Fibroblast of upper back skin (primary cell): ENCODE measurements at places on chromosomes 11 and 22.

- no peak for DNase-seq
These were observed 12.9 kb downstream of the OLFML1 start for GRCh38 chr11:7498193-7498592.

GRCh38 chr11:3609416-3610265 lies 32.2 kb downstream of the ART5 start:
- DNase-seq = peak; percentile 29

GRCh38 chr11:99197477-99197876 lies 176.7 kb downstream of the CNTN5 start:
- no peak for DNase-seq

GRCh38 chr11:107478922-107479321 lies 21.3 kb upstream of the CWF19L2 start:
- DNase-seq = no peak

DNA sequence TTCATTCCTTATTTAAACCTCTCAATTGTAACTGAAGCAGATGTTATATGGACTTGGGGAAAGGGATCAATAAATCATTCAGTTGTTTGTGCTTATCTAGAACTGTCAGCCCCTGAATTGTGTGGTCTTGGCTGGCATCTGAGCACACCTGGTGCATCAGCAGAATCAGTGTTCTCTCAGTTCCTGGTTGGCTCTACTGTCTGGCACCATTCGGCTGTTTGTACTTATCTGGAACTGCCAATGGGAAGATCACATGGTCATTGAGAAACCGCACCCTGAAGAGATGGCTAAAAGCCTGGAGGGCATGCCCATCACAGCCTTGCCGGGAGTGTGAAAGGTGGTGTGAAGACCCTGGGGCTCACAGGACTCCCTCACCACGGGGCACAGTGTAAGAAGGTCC lies 37.1 kb upstream of the EHF start:
- DNase-seq = no peak

- no peak for DNase-seq
These were observed 5.4 kb downstream of the PDE2A start for GRCh38 chr11:72668629-72669347.

GRCh38 chr22:48513929-48514328 lies 1313.7 kb downstream of the BRD1 start:
- DNase-seq = no peak

GRCh38 chr11:134584001-134584561 lies 172.0 kb upstream of the B3GAT1 start:
- DNase-seq = no peak

DNA sequence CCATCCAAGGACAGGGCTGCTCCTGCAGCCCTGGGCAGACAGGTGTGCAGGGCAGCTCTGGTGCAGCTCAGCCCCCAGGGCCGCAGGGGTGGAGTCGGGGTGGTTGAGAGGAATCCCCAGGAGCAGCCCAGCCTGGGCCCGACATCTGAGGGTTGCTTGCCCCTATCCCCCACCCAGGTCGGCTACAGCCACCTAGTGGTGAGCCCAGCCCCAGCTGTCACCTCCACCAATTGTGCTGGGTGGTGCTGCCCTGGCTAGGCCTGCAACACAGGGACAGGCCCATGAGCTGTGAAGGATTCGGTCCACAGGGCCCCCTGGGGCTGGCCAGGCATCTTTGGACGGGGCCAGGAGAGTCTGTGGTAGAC lies 29.6 kb downstream of the RTN4R start:
- no peak for DNase-seq

GRCh38 chr22:36863979-36864378 lies 3.2 kb downstream of the NCF4 start:
- no peak for DNase-seq

DNA sequence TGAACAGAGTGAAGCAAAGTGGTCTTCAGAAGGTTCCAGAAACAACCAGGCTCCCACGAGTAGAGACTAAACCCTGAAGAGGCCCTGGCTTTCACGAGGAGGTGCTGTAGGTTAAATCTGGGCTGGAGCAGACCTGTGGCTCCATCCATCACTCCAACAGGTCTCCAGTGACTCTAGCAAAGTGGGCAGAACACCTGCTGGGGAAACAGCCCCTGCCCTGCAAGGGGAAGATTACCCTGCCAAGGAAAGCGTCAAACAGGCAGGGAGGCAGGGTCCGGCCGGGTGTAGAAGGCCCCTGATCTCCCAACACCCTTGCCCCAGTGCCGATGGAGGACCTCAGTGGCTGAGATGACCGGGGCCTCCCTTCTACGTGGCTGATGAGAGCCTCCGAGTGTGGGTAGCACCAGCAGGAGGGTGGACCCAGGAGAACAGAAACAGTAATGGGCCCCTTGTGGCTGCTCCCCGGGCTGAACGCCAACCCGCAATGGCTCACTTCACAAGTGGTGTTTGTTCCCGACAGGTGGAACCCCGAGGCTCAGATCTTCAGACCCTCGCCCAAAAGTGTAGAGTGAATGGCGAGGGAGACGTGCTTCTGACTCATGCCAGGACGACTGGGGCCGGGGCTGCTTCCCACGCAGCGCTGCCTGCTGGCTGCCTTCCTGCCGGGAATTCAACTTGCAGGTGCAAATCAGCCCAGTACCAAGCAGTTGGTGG lies 112.0 kb downstream of the SHANK2 start:
- no peak for DNase-seq

DNA sequence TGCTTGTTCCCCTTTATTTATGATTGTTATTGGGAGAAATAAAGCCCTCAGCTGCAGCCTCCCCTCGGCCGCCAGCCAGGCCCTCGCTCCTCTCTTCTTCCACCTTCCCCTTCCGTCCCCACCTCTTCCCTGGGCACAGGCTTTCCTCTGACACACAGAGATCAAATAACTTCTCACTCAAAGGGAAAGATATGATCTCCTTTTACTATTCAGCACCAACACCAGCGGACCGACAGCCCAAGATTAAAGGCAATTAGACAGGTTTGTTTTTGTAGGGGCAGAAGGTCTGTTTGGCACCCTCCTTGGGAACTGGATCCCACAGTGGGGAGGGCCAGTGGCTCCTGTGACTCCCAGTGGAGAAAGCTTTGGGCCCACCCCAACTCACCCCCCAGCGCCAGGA lies 23.0 kb downstream of the NECTIN1 start:
- no peak for DNase-seq

GRCh38 chr11:92768121-92768840 lies 201.2 kb upstream of the MTNR1B start:
- DNase-seq = no peak

DNA sequence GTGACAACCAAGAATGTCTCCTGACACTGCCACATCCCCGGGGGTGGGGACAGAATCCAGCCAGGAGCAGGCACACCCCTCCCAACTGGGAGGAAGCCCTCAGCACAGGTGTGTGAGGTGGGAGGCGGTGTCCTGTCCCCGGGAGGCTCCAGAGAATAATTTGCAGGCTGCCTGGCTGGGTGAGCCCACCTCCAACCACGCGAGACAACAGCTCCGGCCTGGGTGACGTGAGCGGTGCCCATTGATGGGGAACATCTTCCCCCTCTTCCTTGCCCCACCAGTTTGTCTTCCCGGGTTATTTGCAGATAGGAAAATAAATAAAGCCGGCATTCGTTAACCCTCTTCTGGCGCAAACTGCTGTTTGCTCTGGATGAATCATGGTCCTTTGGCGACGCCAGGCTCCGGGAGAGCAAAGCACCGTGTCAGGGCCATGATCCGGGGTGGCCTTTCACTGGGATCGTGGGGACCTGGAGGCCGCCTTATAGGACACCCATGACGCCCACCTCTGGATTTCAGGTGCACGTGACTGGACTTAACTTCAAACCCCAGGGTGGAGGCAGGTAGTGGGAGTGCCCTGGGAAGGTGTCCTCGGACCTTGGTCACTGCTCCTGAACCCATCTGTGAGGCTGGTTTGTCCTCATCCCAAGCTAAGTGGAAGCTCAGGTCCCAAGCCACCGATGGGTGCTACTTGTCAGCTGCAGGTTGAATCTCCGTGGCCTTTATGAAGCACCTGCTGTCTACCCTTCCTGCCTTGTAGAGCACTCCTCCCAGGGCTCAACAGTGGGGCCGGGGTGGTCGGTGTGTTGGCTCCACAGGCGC lies 13.9 kb downstream of the CCND1 start:
- DNase-seq = no peak

GRCh38 chr22:46528121-46528610 lies 9.3 kb downstream of the CELSR1 start:
- DNase-seq = peak; percentile 36

DNA sequence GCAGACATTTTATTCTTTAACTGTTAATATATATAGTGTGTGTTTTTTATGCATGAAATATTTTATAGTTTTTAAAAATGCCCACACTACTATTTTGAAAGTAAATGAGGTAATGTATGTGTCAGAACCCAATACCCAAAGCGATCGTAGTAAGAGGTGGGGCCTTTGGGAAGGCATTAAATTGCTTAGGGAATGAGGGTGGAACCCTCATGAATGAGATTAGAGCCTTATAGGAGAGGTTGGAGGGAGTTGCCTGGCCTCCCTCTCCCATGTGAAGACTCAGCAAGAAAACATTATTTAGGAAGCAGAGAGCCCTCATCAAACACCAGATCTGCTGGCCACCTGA lies 11.1 kb downstream of the KLHL35 start:
- DNase-seq = no peak

- no peak for DNase-seq
These were observed 361.8 kb upstream of the LUZP2 start for GRCh38 chr11:24134879-24135589.

DNA sequence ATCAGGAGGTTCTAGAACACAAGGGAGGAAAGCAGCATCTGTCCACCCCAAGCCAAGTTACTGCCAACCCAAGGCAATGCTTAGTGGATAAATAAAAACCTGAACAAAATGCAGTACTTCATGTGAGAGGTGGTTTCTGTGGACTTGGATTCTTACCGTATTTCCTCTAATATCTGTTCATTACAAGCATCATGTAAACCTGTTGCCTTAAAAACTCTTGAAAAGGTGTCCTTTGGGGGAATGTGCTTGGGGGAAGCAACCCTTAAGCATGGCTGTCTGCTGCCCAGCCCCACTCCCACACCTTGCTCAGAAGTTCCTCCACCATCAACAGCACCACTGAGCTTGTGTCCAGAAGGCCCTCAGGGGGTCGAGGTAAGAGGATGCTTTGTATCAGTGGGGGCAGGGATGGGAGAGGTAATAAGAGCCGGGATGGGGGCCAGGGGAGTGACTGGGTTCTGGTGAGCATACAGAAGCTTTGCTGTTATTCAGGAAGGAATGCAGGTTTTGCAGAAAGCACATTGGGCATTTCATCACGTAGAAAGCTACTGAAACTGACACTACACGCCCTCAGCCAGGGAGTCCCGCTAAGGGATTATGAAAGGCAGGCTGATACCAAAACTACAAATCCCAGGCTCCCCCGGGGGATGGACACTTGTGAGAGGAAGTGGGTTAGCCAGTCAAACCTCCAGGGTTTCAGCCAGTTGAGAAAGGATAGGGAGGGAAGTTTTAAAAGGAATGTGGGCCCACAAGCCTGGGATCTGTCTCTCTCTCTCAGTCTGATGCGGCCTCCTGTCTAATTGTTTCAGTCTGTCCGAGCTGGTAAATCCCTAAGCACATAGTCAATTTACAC lies 52.0 kb downstream of the KCNJ1 start:
- DNase-seq = peak; percentile 97

DNA sequence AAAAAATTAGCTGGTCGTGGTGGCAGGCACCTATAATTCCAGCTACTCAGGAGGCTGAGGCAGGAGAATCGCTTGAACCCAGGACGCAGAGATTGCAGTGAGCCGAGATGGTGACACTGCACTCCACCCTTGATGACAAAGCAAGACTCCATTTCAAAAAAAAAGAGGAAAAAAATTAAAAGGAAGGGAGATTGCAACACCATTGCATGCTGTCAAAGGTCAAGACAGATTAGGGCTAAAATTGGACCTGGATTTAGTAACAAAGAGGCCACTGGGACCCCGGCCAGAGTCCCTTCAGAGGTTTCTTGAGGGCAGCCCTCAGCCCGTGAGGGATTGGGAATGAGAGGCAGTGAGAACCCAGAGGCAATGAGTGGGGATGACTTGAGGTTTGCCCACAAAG lies 8.2 kb upstream of the MAFF start:
- no peak for DNase-seq

DNA sequence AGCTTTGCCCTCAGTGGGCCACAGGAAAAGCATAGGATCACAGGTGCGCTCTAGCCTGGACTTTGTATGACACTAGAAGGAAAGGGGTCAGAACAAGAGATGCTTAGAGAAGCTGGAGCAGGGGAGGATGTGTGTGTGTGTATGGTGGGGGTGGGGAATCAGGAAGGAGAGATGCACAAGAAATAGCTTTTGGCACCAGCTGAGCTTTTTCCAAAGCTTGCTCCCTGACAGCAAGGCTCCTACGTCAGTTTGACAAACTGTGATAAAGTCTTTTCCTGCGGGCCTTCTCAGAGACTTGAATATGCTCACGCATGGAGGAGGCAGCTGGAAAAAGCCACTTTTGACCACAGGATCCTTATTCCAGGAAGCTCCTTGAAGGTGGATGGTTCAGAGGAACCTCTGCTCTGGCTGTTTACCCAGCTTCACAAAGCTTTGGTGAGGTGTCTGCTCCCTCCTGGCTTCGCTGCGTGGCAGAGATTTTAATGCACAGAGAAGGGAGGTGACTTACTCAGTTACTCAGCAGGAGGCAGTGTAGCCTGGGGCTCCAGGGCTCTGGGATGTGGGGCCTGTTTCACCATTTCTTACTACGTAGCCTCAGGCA lies 3.9 kb downstream of the CDC42EP1 start:
- no peak for DNase-seq

- no peak for DNase-seq
These were observed 4.9 kb downstream of the LRP5 start for GRCh38 chr11:68317147-68317785.

DNA sequence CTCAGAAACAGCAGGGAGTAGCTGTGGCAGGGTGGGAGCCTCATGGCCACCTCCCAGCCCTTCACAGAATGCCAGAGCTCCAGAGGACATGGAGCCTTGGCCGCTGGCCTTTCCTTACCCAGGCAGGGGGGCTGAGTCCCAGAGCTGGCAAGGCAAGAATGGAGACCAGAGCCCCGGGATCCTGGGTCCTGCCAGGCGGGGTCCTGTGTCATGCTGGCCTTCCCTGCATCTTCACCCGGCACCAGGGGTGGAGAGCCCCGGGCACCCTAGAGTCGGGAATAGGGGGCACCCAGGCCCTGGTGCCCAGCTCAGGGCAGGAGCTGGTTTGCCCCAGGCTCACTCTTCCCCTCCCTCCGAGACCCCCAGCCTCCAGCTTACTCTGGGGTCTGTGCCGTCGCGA lies 519.9 kb downstream of the TBC1D22A start:
- no peak for DNase-seq
